ENCODE measurements at places on chromosomes 7 and 10.
A peak's percentile ranks its signal among the peaks of the same experiment; 100 is the strongest.

DNA sequence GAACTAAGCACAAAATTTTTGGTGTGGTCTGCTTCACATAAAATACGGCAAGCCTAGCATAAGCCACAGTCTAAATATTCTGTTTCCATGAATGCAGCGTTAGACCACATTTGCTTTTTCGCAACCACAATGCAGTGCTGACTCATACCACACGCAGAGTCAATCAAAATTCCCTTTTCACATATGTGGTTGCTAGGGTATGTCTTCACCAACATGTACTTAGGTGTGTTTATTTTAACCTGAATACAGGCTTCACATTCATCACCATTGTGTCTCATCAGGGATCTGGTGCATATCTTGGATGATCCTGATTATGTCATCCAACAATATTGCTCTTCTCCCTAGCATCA, 90.8 kb downstream of the CHN2 start:
- DNase-seq: no peak

- DNase-seq: no peak
These were observed 246.2 kb downstream of the CCDC7 start for GRCh38 chr10:32692174-32692573.

DNA sequence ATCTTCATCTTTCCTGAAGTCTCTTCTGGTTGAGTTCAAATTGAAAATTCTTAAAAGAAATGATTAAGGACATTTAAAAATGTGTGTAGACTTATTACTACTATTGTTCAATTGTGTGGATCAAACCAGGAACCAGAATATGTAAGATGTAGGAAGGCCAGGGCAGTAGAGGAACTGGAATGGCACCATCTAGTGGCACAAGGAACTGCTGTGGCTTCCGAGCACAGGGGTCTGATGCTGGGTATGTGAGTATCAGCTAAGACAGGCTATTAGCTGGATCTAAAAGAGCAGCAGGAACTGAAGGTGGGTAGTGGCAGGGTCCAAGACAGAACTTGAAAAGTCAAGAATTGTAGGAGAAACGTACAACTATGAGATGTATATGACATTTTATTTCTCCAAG, 247.3 kb downstream of the SEMA3A start:
- no peak for DNase-seq

DNA sequence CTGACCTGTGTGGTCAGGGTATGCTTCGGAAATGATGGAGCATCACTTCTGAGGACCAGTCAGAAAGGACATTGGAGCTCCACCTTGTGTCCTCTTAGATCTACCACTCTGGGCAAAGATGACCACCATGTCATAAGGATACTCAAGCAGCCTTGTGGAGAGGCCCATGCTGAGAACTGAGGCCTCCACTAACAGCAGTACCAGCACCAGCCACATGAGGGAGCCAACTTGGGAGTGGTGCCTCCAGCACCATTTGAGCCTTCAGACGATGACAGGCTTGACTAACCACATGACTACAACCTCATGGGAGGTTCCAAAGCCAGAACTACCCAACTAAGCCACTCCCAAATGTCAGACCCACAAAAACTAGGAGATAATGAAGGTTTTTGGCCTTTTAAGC, 116.0 kb downstream of the NPTX2 start:
- peak; percentile 12 for DNase-seq

DNA sequence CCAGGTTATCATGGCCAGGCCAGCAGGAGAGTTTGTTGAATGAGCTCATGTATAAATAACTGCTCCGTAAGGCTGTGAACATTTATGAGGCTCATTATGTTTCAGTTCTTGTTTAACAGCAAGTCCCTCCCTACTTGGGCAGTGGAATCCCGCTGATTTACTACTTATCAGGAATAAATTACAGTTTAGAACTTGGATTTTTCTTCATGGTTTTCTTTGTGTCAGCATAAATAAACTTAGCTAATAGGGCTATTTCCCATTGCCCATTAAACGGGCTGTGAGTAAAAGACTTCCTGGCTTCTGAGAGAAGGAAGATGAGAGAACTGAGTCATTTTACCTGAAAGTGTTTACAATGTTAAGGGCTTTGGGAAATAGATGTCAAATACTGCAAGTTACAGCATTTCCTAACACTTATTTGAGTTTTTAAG, 701.6 kb upstream of the ANKRD30A start:
- DNase-seq: no peak

DNA sequence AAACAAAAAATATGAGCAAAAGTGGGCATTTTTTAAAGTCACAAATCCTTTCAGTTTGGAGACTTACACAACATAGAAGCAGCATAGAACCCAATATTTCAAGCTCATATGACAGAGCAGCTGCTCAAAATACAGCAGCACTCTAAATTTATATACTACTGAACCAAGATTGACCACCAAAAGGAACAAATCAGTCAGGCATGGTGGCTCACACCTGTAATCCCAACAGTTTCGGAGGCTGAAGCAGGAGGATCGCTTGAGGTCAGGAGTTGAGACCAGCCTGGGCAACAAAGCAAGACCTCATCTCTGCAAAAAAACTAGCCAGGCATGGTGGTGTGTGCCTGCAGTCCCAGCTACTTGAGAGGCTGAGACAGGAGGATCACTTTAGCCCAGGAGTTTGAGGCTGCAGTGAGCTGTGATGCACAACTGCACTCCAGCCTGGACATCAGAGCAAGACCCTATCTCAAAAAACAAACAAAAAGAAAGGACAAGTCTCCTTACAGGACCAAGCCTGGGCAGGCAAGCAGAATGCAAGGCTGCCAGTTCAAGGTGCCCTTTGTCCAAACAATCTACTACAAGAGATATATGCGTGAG, 40.0 kb downstream of the PARD3 start:
- DNase-seq: no peak

DNA sequence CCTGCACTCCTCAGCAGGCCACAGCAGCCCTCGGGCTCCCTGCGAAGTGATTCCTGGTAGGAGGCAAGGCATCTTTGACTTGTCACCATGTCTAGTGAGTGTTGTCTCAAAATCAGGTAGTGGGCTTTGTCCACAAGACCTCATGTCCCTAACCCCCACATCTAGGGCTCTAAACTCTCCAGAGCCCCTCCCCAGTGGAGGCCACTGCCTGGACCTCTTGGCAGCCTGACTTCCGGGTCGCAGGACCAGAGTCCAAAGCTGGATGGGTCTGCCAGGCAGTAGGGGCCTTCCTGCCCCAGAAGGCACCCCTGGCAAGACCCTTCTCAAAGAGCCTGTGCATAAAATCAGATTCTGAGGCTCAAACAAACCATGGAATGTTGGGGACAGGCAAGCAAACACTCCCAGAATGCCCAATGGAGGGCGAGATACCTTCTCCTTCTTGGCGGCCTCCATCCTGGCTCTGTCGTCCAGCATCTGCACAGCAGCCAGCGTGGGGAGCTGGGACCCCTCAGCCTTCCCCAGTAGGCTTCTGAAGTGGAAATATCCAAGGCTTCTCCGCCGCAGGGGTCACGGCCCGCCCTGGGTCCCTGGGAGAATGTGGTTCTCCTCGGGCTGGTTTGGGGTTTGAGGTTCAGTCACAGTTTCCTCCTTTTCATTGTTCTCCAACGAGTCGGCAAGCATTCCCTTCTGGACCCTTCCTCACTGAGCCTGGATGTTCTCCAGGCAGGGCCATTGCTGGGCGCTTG, 586 bp downstream of the GCK start:
- DNase-seq: no peak
